ENCODE measurements at places on chromosomes 5 and 9.

GRCh38 chr5:79875230-79875629 is 115.8 kb downstream of the MTX3 start:
- no peak for DNase-seq

DNA sequence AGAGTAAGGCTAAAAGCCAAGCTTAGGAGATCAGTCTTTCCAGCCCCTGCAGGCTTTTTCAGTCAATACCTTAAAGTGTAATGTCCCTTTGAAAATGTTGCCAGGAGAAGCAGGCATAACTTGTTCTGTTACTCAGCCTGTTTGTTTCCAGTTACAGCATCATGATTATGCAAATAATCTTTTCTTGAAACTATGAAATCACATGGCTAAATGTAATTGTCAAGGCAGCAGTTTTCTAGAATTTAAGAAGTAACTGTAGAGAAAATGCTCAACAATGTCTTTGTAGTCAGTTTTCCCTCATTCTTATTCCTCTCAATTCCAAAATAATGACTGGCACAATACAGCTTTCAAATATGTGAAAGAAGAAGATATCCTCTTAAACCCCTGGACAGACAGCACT is 1.9 kb upstream of the GPR107 start:
- no peak for DNase-seq

- no peak for DNase-seq
Observed at GRCh38 chr5:144778561-144778960, 607.9 kb downstream of the KCTD16 start.

- no peak for DNase-seq
Observed at GRCh38 chr9:108547411-108548135, 308.2 kb downstream of the ACTL7B start.

GRCh38 chr9:87569518-87569917 is 71.9 kb downstream of the DAPK1 start:
- DNase-seq = no peak

Data from GM18507 (cell line).